Lower leg skin (tissue), 4 donors: ENCODE measurements at places on chromosomes 3 and 15.

DNA sequence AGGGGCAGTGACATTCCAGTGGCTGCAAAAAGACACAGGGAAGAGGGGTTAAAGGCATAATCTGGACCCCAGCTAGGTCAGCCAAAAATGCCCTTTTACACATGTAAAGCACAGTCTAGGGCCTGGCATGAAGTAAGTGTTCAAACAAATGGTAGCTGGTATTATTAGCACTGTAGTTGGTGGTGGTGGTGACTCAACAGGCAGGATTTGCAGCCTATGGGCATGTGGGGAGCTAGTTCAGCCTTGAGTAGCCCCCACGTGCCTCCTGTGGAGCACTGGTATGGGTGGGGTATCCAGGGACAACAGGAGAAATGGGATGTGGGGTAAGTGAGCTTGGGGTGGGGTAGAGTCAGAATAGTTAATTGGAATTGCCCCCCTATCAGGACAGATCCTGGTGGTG, 27.6 kb downstream of the DNASE1L3 start:
- no peak for DNase-seq

GRCh38 chr15:64422697-64423096, 35.1 kb downstream of the TRIP4 start:
- no peak for DNase-seq

DNA sequence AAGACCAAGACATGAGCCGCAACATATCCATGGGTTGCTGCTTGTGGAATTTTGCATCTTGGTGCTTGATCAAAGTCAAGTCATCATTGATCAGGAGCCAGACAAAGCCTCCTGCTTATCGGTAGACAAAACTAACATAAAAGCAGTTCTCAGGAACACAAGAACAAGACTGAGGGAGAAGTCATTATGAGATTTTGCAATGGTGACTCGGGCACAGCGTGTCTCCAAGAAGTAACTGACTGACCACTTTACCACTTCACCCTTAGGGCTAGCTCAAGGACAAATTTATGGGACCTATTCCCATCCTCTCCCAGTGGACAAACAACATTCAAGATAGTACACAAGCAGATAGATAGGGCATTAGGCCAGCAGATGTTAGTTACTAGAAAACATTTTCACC, 68.1 kb upstream of the LIMD1 start:
- DNase-seq, result no peak

DNA sequence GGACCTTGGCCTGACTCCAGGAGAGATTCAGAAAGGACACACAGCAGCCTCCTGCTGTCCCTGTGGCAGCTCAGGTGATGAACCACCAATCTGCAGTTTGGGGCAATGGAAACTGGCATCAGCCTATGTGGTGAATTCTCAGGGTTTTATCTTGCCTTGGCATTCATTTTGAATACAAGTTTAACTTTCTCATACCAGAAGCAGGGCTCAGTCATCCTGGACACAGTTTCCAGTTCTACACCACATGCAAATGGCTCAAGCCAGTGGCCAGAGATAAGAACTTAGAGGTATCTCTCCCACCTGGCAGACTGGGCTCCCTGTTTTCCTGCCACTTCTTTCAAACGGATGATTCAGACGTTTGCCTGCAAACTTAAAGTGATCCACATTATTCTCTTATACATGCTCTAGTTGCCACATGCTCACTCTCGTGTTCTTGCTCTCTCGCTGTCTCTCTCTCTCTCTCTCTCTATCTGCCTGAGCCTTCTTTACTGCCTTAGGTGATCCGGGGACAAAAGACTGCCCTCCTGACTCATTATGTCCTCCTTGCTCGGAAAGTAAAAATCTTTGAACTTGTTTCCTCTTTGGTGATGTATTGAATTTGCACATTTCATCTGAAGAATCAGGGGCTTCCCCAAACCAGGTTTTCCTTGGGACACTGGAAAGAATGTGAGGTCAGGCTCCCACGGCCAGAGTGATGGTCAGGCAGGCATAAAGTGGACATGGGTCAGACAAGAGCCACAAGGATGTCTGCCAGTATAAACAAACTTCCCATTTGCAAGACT, 99.6 kb upstream of the STT3B start:
- DNase-seq, result no peak

DNA sequence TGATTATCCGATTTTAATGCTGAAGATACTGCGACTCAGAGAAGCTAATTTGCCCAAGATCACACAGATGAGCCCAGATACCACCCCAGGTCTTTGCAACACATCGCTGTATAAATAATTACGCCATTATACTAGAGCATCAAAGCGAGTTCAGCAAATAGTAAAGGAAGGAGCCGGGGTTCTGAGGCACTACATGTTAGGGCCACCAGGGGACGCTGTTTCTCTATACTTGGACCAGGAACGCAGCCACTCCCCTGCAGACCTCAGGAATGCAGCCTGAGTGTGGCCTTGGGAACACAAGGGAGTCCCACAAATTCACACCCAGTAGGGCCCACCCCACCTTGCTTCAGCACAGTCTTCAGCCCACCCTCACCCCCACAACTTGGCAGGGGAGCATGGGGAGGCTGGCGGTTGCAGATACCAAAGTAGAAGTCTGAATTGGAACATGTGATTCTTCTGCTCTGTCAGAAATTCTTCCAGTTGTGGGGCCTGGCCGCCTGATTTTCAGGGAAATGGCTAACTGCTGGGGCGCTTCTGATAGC, 57.8 kb upstream of the RYK start:
- peak; percentile 98 for DNase-seq

DNA sequence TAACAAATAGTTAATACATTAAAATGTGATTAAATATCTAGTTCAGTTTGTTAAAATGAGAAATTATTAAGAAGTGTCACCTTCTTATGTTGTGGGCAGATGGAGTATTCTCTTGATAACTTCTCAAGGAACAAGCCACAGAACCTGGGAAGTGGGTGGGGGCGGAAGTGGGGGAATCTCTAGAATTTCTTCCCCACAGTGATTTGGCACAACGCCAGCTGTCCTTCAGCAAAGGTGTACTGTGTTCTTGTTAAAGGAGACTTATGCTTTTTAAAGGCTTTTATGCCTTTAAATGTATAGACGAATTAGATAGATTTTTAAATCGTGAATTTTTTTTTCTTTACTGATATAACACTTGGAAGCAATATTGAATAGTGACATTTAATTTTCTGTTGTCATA, 42.4 kb downstream of the SEC22A start:
- DNase-seq, result no peak

DNA sequence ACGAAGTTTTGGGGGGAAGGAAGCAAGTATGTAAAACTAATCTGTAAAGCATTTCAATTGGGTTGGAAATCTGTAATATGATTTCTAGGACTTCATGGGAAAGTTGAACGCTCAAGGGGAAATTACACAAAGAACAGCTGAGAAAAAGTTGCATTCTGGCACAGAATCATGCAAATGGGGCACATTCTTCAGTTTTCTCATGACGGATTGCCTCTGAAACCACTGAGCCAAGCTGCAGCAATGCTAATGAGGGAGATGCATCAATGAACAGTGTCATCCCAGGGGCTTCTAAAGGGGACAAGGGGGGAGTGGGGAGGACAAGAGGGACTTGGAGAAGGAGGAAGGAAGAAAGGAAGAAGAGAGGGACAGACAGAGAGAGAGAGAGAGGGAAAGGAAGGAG, 291.4 kb upstream of the ATP11B start:
- DNase-seq, result no peak

- DNase-seq, result peak; percentile 80
Measured at GRCh38 chr3:127387556-127388153, 99.8 kb upstream of the PRR20G start.

- DNase-seq, result no peak
Measured at GRCh38 chr3:94615275-94616065, 552.6 kb downstream of the NSUN3 start.

GRCh38 chr15:28942046-28942445, 56.3 kb downstream of the APBA2 start:
- no peak for DNase-seq

DNA sequence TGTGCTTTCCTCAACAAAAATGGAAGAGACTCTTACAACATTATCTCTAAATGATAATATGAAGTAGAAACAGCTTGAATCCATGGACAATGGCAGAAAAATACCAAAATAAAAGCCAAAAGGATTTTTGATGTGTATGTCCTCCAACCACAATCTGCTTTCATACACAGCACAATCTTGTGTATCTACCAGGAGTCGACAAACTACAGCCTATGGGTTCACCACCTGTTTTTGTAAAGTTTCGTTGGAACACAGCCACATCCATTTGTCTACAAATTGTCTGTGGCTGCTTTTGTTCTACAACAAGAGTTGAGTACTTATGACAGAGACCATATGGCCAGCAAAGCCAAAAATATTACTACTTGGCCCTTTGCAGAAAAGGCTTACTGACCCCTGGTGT, 88.7 kb upstream of the UBE2E2 start:
- DNase-seq, result no peak

GRCh38 chr3:58604031-58604430, 26.8 kb upstream of the FAM107A start:
- DNase-seq, result no peak

GRCh38 chr3:111414531-111414930, 127.5 kb upstream of the CD96 start:
- no peak for DNase-seq

DNA sequence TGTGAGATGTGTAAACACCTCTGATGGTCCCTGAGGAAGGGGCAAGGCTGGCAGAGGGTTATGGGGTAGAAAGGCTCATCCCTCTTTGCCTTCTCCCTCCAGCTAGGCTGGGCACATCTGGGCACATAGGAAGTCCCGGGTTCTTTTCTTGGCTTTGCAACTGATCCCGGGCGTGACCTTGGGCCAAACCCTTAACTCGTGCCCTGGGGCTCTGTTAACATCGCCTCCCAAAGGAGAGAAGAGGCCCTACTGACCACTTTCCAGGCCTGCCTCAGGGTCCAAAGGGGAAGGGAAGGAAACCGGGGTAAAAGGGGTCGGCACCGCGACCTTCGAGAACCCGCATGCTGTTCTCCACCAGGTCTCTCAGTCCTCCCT, 549 bp downstream of the C3orf18 start:
- DNase-seq, result no peak

DNA sequence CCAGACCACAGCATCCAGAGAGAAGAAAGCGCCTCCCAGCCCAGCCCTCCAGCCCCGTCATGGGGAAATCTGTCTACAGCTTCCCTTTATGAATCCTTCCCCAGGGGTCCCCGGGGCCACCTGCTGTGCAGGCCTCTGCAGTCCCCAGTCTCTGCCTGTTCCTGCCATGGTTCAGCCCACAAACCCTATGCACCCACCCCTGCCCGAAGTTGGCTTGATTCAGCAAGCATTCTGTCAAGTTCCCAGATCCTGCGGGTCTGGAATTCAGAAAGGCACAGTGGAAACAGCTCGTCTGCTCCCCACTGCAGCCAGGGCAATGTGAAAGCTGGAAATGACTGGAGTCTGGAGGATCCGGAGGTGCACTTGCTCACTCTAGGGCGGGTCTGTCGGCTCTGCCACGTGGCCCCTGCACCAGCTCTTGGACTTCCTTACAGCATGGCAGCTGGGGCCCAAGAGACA, 2.9 kb upstream of the OCA2 start:
- DNase-seq, result no peak

- no peak for DNase-seq
Measured at GRCh38 chr15:60963557-60963956, 265.5 kb downstream of the RORA start.

DNA sequence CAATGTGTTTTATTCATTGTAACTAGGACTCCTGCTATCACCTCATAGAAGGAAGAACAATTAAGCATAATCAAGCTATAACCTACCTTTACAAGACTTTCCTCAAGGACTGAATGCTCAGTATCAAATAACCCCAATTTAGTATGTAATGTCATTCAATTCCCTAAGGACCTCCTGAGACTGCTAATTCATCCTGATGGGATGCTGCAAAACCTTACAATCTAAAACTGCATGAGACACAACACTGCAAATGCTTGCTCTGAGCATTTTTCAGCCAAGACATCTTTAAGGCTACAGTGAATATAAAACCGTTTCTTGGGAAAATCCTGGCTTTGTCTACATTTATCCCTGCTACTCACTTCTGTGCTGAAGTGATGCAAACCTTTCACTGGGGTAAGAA, 69.9 kb downstream of the RYK start:
- DNase-seq, result no peak

DNA sequence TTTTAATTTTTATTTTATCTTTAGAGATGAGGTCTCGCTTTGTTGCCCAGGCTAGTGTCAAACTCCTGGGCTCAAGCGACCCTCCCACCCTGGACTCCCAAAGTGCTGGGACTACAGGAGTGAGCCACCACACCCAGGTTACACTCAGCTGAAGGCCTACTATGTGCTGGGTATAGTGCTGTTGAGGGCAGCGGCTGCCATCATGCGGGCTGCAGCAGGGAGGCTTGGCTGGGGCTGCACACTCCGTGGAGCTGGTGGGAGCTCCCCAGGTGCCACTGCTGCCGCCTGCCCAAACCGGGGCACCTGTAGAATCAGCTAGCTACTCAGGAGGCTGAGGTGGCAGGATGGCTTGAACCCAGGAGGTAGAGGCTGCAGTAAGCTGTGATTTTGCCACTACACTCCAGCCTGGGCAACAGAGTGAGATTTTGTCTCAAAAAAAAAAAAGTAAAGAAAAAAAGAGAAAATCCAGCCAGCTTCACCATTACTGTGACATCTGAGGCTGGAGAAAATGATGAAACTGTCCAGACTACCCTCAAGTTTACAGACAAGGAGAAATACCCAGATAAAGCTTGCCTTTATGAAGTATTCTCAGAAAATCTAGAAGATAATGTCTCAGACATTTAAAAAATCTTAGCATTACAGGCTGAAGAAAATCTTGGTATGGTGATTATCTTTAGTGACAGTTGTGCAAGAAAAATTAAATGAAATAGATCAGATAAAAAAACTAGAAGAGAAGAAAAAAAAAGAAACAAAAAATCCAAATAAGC, 42.1 kb downstream of the CRABP1 start:
- peak; percentile 42 for DNase-seq

DNA sequence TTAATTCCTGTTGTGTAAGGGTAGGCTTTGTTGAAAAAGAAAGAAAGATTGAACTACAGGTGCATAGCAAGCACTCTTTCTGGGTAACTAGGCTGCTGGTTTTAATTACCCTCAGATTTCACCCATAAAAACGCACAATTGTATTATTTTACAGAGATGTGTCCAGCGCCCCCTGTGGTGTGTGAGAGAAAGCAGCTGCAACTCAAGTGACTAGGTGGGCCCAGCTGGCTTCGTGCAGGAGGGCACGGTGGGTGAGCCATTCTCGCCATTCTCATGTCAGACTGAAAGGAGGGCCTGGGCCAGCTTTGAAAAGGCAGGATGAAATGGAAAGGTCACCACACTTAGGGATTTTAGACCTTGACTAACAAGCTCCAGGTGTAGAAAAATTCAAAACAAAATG, 122.6 kb downstream of the LRIG1 start:
- DNase-seq, result no peak

DNA sequence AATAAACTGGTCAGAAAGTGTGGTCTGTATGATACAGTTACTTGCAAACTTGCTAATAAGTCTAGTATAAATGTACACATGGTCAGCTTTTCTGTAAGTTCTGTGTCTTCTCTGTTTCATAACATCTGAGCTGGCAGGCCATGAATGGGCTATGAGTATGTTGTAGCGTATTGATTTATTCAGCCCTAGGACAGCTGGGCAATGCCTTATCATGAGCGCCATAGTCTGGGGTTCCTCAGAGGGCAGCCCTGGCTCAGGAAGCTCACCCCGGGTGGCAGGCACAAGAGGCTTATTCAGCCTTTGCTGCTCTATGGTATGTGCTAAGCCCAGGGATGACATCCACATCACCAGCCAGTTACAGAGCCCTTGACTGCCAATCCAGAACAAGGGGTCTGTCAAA, 50.7 kb upstream of the CCR2 start:
- no peak for DNase-seq
